Hematopoietic multipotent progenitor cell treated with erythropoietin and hydrocortisone succinate and interleukin-3 and kit ligand, for 4 days (in vitro differentiated cells): ENCODE measurements at places on chromosomes 3 and 15.

DNA sequence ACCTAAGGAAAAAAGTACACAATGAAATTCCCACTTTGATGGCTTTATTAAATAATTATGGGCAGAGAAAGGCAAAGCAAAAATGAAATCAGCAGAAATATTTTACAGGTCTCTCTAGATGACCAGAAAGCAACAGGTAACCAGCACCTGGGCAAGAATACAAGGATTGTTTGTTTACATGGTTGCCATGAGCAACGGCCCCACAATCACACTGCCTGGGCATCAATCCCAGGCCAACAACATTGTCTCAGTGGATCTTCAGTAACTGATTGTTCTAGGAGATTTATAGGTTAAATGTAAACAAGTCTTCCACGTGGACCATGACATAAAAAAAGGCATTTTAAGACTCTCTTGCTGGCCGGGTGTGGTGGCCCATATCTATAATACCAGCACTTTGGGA is 82.6 kb downstream of the PDZRN3 start:
- DNase-seq, result no peak

DNA sequence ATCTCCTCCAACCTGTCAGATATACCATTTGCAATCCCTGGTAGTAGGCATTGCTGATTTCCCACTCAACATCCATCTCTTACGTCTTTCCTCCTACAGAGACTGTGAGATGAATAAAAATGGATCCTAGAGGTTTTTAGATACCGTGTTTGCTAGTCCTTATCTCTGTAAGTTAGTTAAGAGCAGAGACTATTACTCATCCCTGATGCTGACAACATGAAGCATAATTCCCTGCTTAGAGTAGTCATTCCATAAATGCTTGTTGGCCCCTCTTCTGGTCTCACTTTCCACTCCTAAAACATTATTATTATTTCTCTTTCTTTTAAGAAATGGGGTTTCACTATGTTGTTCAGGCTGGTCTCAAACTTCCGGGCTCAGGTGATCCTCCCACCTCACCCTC is 136.2 kb downstream of the RTP4 start:
- DNase-seq, result no peak

DNA sequence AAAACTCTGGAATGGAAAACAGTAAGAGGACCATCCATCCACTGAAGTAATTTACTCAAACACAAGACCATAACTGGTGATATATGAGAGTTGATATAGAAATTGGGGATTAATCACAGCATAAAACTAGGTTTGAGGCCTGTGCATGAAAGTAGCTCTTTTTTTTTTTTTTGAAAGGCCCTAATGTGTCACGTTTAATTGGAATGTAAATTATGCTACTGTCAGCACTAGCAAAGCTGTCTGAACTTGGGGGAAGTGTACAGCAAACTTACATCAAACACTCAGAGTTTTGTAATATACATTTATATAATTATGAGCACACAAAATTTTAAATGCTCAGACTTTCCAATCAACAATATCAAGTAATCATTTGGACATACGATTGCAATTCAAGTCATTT is 154.1 kb downstream of the GREM1 start:
- DNase-seq, result no peak

DNA sequence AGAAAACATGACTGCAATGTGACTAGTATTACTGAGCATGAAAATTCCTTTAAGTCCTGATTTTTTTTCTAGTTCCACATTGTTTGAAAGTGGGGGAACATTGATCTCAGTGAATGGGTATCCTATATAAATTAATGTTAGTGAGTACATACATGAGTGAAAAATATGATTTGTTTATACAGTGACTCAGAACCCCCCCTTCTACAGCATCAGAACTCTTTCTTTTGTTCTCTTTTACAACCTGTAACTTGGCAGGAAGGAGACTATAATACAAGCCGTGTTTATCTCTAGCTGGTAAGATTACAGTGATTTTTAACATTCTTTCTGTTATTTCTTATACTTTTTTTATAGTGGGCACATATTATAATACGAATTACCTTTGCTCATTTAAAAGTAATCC is 384.7 kb downstream of the PDCD6IP start:
- no peak for DNase-seq

DNA sequence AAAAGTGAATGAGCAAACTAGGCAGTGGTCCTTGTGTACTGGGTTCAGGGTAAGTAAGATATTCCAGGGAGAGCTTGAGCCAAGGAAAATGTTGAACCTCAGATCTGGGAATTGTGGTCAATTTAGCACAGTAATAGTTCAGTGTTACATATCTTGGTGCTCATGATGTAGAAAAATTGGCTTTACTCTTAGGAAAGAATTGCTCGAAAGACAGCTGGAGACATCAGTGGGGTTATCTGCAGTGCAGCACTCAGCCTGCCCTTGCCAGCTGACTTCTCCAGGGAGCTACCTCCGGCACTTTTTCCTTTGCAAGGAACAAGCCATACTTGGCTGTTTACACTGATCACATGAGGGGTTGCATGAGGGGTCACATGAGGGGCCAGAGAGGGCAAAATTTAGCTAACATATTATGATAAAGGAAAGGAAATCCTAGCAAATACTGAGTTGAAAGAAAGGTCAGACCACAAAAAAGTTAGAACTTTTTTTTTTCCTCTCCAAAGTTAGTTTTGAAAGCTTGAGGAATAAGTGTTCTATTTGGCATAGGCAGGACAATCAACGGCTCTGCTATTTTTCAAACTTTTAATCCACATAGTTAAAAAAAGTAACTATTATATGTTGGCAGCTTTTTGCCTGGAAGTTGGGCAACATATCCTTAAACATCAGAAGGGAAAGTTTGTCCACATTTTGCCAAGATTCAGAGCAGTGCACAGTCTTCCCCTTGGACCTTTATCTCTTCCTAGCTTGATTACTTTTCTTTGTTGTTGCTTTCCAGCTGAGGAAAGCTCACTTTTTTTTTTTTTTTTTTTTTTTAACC is 92.4 kb downstream of the COL6A6 start:
- no peak for DNase-seq

DNA sequence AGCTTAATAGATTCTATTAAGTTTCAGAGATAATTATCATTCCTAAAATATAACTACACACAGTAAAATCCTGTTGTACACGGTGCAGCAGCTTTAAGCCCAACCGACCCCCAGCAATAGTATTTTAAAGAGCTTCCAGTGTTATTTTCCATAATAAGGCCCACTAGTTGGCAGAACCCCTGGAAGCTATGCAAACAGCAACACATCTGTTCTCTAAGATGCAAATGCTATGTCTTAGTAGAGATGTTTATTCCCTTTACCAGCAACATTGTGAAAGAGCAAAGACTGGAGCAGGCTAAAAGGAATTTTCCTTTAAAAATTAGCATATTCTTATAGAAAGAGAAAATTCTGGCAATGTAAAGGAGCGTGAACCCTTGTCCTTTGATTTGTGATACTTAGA is 819.7 kb upstream of the ALCAM start:
- no peak for DNase-seq

DNA sequence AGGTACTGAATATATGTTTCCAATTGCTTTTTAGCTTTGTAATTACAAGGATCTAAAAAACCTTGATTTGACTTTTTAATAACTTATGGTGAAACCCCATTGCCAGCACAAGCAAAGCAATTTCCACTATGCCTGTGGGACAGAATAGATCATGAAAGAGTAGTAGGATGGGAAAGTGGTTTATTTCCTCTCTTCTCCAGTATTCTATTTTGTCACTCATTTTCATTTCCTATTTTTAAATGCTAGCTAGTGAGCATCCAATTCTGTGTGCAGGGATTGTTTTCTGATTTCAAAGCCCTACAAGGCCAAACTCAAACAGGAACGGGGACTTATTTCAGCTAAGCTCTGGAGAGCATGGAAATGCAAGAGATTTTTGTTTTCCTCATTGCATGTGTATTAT is 132.0 kb upstream of the TGFBR2 start:
- DNase-seq, result no peak

DNA sequence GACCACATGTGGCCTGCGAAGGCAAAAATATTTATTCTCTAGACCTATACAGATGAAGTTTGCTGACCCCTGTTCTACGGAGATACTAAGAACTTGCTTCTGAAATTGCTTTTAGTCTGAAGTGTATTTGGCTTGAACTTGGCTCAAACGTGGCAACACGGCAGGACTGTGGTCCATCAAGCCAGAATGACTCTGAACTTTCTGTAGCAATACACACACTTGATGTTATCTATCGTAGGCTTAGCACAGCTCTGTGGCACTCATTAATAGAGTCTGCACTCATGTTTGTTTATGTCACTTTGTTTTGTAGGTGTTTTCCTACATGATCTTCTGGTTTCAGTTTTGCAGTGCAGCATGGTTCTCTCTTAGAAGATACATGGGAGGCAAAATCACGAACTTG is 298.1 kb downstream of the ADAMTS17 start:
- no peak for DNase-seq

DNA sequence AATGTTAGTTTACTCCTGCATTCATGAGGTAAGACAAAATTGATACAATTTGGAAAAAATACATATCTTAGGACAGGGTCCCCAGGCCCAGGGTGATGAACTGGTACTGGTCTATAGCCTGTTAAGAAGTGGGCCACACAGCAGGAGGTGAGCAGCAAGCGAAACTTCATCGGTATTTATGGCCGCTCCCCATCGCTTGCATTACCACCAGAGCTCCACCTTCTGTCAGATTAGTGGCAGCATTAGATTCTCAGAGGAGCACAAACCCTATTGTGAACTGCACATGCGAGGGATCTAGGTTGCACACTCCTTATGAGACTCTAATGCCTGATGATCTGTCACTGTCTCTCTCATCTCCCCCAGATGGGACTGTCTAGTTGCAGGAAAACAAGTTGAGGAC is 880.6 kb downstream of the MCTP2 start:
- DNase-seq, result no peak

DNA sequence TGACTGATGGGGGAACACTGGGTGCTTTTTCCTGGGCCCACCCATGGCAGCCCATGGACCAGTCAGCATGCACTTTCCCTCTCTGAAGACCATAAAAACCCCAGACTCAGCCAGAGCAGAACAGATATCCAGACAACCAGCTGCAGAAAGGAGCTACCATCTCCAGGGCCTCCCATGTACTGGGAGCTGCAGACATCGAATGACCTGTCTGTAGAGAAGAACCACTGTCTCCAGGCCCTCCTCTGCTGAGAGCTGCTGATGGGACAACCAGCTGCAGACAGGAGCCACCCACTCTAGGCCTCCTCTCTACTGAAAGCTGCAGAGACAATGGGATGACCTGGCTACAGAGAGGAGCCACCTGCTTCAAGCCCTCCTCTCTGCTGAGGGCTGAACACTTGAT is 66.6 kb downstream of the PROS1 start:
- no peak for DNase-seq

DNA sequence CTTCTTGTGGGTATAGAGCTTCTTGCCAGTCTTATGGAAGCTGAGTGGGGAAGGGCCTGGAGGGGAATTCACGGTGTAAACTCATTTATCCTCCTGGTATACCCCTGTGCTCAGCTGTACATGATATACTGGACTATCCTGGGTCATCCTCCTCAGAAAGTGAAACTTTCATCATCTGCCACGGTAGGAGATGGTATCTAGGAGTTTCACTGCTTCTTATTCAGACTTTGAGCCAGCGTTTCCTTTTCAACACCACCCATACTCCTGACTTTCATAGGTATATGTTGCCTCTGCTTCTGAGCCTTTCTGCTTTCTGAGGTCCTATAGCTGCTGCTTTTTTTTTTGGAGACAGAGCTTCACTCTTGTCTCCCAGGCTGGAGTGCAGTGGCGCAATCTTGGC is 15.6 kb downstream of the SENP5 start:
- DNase-seq, result no peak

DNA sequence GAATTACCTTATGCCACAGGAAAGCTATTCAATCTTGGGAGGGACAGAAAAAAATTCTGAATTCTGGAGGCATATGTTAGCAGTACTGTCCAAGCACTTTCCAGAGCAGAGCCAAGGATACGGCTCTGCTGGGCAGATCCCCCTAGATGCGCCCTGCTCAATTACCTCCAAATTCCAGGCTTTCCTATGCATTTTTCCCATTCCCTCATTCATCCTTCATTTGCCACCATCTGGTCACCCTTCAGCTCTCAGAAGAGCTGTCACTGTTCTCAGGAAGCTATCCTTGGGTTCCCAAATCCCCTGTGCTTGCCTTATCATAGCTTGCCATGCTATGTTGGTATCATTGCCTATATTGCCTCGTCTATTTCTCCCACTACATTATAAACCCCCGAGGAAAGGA is 45.2 kb downstream of the RYK start:
- DNase-seq, result no peak

DNA sequence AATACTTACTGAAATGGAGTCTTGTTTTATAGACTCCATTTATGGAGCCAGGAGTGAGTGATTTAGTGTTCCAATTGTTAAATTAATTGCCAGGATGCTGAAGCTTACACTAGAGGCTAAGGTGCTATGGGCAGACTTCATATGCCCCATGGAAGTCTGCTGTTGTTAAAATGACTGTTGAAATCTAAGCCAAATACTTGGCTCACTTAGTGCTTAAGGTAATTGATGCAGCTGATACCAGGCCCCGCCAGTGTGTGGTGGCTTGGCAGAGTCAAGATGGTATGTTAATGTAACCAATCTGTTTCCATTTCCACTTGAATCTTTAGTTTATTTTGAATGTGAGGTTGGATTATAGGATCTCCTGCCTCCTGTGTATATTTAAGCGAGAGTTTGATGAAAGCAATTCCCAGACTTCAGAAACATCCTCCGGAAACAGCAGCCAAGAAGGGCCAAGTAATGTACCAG is 187.1 kb downstream of the ITPR1 start:
- no peak for DNase-seq

DNA sequence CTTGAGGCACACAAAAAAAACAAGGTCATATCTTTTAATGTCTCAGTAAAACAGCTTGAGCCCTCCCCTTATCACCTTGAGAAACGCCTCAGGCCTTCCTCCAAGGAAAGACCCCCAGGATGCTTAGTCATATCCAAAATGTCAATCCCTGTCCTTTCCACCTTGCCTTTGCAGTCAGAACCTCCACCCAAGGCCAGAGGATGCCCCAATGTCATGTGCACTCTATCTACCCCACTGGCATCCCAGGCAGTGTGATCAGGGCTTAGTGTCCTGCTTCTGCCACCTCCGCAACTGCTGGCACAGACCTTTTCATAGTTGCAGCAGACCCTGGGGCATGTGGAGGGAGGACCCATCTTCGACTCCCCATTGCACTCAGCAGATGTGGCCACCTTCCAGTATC is 268.0 kb upstream of the LRRFIP2 start:
- DNase-seq, result no peak

DNA sequence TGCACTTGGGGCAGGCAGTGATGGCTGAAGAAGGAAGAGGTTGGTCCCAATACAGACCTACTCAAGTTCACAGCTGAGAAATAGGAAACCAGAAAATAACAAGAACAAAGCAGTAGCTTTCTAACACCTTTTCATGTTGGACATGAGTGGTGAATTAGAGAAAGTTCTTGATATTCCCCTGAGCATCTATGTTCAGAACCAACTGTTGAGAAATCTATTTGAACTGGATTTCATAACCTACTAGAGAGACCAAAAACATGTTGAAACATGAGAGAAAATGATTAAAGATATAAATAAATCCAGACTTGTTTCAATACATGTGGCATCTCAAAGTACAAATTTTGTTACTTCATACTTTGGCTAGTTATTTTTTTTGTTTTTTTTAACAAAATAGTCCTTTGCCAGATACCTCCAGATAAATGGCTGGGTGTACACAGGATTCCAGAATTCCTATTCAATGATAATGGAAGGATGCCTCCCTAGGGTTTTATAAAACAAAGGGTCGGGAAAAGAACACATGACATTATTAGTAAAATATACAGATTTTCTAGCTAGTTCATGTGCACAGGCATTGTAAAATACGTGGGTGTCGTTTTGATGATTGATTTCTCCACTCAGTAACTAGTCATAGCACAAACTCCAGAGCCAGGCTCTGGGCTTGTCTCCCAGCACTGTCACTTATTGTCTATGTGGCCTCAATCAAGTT is 34.4 kb upstream of the TNFSF10 start:
- peak; percentile 33 for DNase-seq

- DNase-seq, result no peak
Observed at GRCh38 chr3:165839296-165840076, 2.3 kb upstream of the BCHE start.
